Activated CD4-positive, alpha-beta T cell treated with anti-CD3 and anti-CD28 coated beads, Interleukin-2, amount 10 ng/mL, durations not matched to agents 7 days and 5 days (primary cell): ENCODE measurements at places on chromosomes 2 and 18.

DNA sequence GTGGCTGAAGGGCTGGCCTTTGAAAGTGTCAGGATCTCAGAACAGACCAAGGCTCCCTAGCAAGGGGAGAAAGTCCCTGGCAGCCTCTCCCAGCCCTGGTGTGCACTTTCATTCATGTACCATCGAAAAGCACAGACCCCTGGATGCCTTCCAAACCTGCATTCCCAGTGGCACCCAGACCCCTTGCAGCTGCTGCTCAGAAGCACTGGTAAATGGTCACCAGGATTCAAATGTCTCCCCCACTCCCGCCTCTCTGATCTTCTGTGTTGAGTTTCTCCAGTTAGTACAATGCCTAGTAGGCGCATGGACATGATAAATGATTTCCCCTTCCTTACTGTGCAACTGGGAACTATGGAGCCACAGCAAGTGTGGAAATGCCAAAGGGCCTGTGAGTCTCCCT is 180.0 kb downstream of the GLI2 start:
- H3K27ac ChIP-seq, result no peak overlapping the region
- DNase-seq, result no peak
- no peaks in the 10 kb centered on the region for H3K4me1 ChIP-seq
- H3K4me3 ChIP-seq, result no peak overlapping the region

DNA sequence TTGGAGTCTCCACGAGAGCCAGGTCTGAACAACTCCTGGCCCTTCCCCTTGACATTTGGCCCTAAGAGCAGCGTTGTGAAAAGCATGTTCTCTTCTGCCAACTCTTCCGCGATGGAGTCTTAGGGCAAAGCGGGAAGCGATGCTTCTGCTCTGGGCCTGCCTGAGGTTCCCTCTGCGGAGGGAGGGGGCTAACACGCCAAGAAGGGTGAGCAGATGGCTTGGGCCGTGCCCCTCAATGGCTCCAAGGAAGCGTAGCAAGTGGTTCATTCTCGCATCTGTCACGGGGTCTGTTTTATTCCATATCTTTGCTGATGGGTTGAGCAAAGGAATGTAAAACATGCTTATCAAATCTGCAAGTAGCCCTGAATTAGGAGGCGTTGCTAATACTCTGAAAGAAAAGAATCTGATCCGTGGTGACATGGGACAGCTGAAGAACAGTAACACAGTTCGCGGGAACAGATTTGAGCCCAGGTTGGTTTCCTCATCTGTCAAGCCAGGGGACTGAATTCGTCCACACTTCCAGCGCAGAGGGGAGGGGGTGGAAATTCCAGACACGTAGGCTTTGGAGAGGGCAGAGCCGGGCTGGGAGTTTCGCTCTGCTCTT is 38.0 kb downstream of the DNMT3A start:
- peaks cover 56% of the 10 kb centered on the region for H3K4me1 ChIP-seq
- peaks cover 60% of the 10 kb centered on the region for H3K36me3 ChIP-seq
- H3K27me3 ChIP-seq, result no peaks in the 10 kb centered on the region
- no peak overlapping the region for H3K27ac ChIP-seq
- no peak overlapping the region for H3K4me3 ChIP-seq

DNA sequence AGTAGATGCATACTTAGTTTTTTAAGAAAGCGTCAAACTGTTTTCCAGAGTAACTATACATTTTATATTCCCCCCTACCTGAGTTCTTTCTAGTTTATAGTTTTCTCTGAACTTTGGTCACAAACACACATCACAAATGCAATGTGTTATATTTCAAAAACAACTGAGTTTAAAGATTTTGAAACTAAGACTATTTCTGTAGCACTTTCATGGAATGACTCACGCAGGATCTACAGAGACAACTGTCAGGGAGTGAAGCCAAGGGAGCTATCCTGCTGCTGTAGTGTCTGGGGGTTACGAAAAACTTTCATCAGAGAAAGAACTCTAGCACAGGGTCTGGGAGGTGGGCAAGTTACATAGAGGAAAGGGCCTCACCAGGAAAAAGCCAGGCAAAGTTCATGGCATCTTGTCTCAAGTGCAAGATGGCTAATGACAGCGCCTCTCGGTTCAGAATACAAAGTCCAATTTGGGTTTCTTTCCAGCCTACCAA is 66.8 kb downstream of the UXS1 start:
- H3K4me3 ChIP-seq, result no peak overlapping the region
- peaks cover 56% of the 10 kb centered on the region for H3K36me3 ChIP-seq
- peaks cover 20% of the 10 kb centered on the region for H3K4me1 ChIP-seq
- no peak overlapping the region for H3K27ac ChIP-seq
- H3K27me3 ChIP-seq, result no peaks in the 10 kb centered on the region
- DNase-seq, result no peak

DNA sequence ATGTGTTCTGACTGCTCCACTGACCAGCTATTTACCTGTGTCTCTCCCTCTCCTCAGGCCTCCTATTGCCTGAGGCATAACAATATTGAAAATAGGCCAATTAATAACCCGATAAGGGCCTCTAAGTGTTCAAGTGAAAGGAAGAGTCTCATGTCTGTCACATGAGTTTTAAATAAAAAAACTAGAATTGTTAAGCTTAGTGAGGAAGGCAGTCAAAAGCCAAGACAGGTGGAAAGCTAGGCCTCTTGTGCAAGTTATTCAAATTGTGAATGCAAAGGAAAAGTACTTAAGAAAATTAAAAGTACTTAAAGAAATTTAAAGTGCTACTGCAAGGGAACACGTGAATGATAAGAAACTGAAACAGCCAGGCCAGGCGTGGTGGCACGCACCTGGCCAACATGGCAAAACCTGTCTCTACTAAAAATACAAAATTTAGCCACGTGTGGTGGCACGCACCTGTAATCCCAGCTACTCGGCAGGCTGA is 44.9 kb upstream of the TAF4B start:
- H3K4me1 ChIP-seq, result peaks cover 8% of the 10 kb centered on the region
- no peak overlapping the region for H3K27ac ChIP-seq
- no peaks in the 10 kb centered on the region for H3K27me3 ChIP-seq
- H3K4me3 ChIP-seq, result no peak overlapping the region

DNA sequence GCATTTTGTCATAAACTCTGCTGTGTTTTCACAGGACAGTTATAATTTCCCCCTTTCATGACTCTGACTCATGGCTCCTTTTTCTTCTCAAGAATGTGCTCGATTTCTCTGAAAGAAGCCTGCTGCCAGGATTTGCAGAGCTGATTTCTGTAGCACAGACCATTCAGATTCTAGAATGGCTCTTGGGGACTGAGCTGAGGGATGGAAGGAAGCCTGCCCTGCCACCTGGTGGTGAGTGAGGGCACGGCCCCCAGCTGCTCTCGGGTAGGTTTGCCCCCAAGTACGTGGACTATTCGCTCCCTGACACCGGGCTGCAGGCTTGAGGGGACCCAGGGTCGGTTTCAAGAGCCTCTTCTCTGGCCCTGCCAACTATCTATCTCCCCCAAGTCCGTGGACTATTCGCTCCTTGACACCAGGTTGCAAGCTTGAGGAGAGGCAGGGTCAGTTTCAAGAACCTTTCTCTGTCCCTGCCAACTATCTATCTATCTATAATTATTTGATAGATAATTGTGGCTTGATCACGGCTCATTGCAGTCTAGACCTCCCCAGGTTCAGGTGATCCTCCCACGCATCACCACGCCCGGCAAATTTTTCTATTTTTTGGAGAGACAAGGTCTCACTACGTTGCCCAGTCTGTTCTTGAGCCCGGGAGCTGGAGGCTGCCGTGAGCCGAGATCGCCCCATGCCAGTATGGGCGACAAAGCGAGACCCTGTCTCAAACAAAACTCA is 1.4 kb upstream of the SMYD5 start:
- no peaks in the 10 kb centered on the region for H3K36me3 ChIP-seq
- H3K27me3 ChIP-seq, result peaks cover 9% of the 10 kb centered on the region
- H3K4me3 ChIP-seq, result no peak overlapping the region
- peaks cover 31% of the 10 kb centered on the region for H3K4me1 ChIP-seq
- peak overlapping the region; percentile 34 for H3K27ac ChIP-seq
- DNase-seq, result peak; percentile 78

DNA sequence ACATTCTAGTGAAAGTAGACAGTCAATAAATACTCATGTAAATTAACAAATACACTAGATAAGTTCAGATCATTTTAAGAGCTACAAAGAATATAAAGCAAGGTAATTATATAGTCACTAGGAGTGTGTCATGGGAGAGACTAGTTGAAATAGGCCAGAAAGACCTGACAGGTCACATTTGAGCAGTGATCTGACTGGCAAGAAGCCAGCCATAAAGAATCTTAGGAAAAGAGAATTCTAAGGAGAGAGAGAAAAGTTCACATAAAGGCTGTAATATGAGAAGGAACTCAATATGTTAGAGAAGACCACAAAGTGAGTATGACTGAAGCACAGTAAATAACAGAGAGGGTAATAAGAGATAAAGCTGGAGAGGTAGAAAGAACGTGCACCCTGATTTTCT is 31.2 kb downstream of the VSNL1 start:
- H3K4me1 ChIP-seq, result no peaks in the 10 kb centered on the region
- no peaks in the 10 kb centered on the region for H3K36me3 ChIP-seq
- peaks cover 4% of the 10 kb centered on the region for H3K27me3 ChIP-seq
